ENCODE measurements at places on chromosomes 3 and 15.
A peak's percentile ranks its signal among the peaks of the same experiment; 100 is the strongest.

DNA sequence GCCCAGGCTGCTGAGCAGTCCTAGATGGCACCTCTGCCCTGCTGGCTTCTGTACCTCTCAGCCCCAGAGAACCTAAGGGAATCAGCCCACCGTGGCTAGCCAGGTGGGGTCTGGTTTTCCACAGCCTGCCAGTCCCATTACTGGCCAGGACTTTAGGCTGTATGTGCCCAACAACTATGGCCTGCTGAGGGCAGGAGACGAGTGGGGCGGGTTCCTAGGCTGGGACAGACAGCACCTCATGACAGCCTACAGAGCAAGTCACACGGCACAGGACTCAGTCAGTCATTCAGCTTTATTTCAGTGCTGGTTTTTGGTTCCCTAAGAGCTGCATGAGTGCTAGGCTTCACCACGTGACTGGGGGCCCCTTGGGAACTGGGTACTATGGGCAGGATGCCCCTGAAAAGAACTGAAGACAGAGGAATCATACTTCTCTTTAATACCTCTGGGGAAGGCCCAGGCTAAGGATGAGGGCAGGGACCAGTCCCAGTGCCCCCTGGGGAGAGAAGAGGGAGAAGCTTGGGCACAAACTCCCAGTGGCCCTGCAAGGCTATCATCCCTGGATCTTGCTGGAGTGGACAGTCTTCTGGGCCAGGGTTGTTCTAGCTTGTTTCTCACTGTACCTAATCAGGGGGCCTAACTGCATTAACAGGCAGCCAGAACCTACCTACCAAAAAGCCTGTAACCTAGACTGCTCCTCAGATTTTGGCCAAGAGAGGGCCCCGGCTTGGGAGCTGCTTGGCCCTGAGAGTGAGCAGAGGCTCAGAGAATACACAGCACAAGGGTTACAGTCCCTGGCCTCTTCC, 14.8 kb downstream of the CLK3 start:
- no peak for DNase-seq
- no peak overlapping the region for H3K4me3 ChIP-seq
- peaks cover 68% of the 10 kb centered on the region for H3K36me3 ChIP-seq
- peaks cover 46% of the 10 kb centered on the region for H3K4me1 ChIP-seq
- no peak overlapping the region for H3K27ac ChIP-seq
- no peaks in the 10 kb centered on the region for H3K27me3 ChIP-seq

DNA sequence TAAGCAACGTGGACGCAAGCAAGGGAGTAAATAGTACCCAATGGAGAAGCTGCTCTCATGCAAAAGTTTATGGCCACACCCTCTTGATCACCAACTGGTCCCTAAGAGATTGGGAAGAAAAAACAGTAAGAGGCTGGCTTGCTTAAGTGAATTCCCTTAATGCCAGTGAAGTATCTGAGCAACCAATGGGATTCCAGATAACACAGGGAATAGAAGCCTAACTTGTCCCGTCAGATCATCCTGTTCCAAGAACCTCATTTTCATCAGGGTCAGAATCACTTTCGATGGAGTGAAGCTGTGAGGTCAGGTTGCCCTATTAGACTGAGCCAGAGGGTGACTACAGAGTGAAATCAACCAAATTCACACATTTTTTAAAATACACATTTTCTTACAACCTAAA, 104.3 kb downstream of the CD47 start:
- H3K4me1 ChIP-seq = peaks cover 41% of the 10 kb centered on the region
- no peak overlapping the region for H3K4me3 ChIP-seq
- no peak overlapping the region for H3K27ac ChIP-seq
- H3K27me3 ChIP-seq = no peaks in the 10 kb centered on the region
- no peak for DNase-seq

DNA sequence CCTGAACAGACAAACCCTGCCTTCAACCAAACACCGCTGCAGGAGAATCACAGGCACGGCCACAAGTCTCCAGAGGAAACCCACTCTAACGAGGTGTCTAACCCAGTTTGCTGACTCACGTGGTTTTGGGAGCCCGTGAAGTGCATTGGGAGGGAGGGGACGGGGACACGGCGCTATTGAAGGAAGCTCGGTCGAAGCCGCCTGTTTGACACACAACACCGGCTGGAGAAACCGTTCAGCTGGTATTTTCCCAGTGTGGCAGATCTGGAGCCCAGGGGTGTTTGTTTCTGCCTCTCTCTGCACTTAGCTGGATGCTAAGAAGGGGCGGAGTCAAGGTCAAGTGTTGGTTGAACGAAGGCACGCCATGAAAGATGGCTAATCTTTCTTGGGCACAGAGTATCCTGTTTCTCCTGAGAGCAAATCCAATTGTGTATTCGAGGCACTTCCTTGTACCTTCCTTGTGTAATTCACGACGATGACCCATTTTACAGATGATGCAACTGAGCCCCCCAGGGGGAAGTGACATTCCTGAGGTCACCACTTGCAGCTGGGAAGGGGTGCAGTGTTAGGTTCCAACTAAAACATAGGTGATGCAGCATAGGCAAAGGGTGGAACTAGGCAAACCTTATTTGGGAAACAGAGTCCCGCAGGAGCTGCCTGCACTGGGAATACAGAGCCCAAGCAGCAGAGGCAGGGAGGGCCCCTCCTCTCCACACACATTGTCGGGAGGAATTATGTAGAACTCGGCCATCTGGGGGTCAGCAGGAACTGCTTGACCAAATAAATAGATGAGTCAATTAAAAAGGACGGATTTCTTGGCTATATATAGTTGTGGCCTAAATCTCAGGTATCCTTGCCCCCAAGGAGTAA, 22.5 kb downstream of the SLC6A6 start:
- peaks cover 7% of the 10 kb centered on the region for H3K36me3 ChIP-seq

DNA sequence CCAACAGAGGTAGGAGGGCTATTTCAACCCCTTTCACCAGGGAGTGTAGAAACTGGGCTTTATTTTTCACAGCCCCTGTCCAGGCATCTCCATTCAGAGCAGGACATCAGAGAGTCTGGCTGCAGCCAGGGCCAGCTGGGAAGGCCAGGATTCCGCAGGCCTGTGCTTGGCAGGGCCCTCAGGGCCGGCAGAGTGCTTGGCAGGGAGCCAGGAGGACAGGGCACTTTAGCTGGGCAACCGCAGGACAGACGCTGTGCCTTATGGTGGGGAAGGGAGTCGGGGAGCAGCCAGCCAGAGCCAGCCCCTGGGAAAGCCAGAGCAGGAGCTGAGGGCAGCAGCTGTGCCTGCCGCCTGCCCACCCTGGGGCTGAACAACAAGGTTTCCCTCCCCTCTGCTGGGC, 34.5 kb upstream of the IQCF6 start:
- no peak for DNase-seq
- H3K36me3 ChIP-seq = no peaks in the 10 kb centered on the region
- no peak overlapping the region for H3K27ac ChIP-seq
- H3K4me1 ChIP-seq = no peaks in the 10 kb centered on the region
- H3K27me3 ChIP-seq = peaks cover 11% of the 10 kb centered on the region

DNA sequence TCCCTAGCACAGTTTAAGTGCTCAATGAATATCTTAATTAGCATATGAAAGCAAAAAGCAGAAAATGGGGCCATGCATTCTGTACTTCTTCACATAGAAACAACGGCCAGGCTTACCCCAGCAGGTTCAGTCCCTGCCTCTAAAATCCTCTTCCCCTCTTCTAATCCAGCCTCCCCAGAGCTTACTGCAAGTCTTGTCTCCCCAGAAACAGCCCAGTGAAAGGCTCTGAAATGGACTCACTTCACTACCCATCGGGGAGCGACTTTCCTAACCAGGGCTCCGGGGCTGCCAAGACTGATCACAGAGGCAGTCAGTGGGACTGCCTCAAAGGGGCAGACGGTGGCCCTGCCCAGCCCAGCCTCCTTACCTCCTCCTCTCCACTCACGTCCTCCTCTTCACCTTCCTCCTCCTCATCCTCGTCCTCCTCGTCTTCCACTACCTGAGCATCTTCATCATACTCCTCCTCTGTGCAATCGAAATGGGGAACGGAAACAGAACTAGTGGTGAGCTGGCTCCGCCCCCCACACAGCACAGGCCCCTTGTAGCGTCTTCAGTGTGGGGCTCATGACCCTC, 38.0 kb downstream of the ANP32A start:
- no peak for DNase-seq
- no peak overlapping the region for H3K4me3 ChIP-seq
- H3K27ac ChIP-seq = peak overlapping the region; percentile 90
- peaks cover 33% of the 10 kb centered on the region for H3K4me1 ChIP-seq

DNA sequence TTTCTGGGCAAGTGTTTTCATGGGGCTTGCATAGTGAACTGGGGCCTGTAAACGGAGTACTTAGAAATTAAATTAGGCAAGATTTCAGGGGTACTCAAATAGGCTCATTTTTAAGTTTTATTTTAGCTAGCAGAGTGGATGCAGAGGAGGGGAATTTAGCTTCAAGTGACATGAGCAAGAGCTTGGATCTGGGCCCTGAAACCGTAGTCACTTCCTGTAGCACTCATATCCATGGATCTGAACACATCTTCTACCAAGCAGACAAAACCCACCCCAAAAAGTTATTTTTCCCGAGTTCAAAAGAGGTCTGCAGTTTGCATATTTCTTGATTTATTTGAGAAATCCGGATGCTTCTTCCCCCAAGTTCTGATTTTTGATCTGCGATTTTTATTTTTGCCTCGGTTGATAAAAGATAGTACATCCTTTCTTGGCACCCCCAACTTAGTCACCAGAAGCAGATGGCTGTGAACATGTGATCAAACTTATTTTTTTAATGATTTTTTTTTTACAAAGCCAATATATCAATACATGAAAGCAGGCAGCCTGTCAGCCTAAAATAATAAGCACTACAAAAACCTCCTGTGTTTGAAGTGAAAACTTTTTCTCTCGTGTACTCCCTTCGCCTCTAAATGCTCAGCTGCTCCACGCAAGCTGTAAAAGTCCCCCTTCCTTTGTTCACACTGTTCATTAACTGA, 36.6 kb upstream of the STT3B start:
- H3K27me3 ChIP-seq = no peaks in the 10 kb centered on the region
- no peak for DNase-seq
- H3K4me1 ChIP-seq = peaks cover 2% of the 10 kb centered on the region

GRCh38 chr3:169661361-169662131, 2.0 kb downstream of the MECOM start:
- peak overlapping the region; percentile 82 for H3K4me3 ChIP-seq
- H3K4me1 ChIP-seq = peaks cover 47% of the 10 kb centered on the region
- H3K36me3 ChIP-seq = peaks cover 9% of the 10 kb centered on the region

DNA sequence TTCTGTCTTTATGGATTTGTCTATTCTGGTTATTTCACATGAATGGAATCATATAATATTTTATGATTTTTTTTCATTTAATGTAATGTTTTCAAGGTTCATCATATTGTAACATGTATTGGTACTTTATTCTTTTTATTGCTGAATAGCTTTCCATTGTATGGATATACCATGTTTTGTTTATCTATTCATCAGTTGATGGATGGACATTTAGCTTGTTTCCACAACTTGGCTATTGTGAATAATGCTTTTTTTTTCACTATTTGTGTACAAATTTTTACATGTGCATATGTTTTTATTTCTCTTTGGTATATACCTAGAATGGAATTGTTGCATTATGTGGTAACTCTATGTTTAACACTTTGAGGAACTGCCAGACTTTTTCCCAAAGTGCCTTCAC, 64.7 kb downstream of the PFN2 start:
- H3K36me3 ChIP-seq = peaks cover 9% of the 10 kb centered on the region
- no peak overlapping the region for H3K27ac ChIP-seq
- peaks cover 6% of the 10 kb centered on the region for H3K4me1 ChIP-seq
- H3K27me3 ChIP-seq = no peaks in the 10 kb centered on the region

DNA sequence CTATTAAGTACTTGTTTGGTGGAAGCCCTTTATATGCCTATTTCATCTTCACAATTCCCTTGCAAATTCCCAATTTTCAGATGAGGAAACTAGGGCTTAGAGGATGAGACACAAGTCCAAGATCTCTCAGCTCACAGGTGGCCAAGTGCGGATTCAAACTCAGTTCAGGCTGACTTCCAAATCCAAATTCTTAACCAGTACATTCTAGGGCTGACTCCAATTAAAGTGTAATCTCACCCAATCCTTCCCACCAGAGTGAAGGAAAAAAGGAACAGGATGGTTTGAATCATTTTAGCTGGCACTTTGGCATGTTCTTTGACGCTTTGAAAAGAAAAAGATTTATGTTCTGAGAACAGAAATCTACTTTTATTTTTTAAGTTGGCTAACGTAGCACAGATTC, 12.7 kb downstream of the ARHGEF3 start:
- peaks cover 4% of the 10 kb centered on the region for H3K36me3 ChIP-seq
- DNase-seq = no peak
- H3K4me1 ChIP-seq = peaks cover 90% of the 10 kb centered on the region
- peak overlapping the region; percentile 79 for H3K4me3 ChIP-seq
- H3K27me3 ChIP-seq = no peaks in the 10 kb centered on the region
- H3K27ac ChIP-seq = peak overlapping the region; percentile 97

DNA sequence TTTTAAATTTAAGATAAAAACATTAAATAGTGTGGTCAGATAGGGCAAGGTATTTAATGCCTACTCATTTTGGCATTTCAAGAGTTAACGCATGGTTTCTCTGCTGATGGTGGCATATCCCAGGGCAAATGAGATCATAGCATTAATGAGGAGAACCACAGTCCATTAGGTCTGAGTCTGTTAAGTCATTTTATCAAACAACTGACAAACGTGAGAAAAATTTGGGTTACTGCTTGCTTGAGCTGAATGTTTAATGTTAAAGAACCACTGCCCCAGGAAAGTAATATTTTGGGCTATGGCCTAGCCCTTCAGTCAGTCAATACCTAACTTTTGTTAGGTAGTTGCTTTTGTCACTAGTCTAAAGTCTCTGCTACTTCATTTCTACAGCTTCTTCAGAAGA, 37.9 kb upstream of the SLC2A2 start:
- peaks cover 10% of the 10 kb centered on the region for H3K36me3 ChIP-seq
- H3K4me1 ChIP-seq = peaks cover 1% of the 10 kb centered on the region
- no peaks in the 10 kb centered on the region for H3K27me3 ChIP-seq
- no peak overlapping the region for H3K4me3 ChIP-seq
- no peak overlapping the region for H3K27ac ChIP-seq
- no peak for DNase-seq

DNA sequence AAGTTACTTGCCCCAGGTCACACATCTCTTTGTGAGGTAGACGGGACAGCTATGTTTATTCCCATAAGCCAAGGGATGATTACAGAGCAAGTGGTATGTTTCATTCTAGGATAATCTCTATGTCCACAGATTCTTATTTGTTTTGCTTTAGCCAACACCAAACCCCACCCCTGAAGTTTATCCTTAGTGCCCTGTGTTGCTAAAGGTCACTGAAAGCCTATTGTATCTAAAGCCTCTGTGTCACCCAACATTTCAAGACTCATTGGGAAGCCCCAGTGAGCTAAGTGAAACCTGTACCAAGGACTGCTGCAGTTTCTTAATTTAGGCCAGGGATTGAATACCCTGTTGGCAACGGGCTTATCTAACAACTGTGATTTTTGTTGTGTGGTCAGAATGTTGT, 135.6 kb downstream of the ADAMTS9 start:
- H3K4me3 ChIP-seq = no peak overlapping the region
- H3K4me1 ChIP-seq = no peaks in the 10 kb centered on the region
- no peak overlapping the region for H3K27ac ChIP-seq
- peaks cover 3% of the 10 kb centered on the region for H3K27me3 ChIP-seq

Data from naive thymus-derived CD8-positive, alpha-beta T cell (primary cell).